ENCODE measurements at places on chromosomes 13 and 19.

DNA sequence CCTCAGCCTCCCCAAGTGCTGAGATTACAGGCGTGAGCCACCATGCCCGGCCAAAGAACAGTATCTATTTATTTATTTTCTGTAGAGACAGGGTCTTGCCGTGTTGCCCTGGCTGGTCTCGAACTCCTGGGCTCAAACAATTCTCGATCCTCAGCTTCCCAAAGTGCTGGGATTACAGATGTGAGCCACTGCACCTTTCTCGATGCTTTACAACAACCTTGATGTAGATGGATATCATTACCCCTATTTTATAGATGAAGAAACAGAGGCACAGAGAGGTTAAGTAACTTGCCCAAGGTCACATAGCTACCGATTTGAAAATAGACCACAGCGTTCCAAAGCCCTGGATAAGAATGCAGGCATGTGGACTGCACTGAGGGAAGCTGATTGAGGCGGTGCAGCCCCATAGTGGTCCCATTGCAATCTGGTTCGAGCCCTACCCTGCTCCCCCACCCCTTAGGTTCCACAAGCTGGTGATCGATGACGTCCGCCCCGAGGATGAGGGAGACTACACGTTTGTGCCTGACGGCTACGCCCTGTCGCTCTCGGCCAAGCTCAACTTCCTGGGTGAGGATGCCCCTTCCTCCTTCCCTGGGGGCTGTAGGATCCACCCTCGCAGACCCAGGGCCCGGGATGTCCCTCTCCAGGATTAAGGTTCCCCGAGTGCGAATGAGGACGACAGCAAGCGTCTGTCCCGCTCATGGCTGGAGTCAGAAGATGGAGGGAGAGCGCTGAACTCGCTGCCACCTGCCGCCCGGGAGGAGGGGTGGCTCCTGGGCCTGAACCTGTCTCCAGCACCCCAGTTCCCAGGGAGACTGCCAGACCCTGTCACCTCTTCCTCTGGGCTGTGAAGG is 17.9 kb downstream of the MYBPC2 start:
- DNase-seq = no peak

DNA sequence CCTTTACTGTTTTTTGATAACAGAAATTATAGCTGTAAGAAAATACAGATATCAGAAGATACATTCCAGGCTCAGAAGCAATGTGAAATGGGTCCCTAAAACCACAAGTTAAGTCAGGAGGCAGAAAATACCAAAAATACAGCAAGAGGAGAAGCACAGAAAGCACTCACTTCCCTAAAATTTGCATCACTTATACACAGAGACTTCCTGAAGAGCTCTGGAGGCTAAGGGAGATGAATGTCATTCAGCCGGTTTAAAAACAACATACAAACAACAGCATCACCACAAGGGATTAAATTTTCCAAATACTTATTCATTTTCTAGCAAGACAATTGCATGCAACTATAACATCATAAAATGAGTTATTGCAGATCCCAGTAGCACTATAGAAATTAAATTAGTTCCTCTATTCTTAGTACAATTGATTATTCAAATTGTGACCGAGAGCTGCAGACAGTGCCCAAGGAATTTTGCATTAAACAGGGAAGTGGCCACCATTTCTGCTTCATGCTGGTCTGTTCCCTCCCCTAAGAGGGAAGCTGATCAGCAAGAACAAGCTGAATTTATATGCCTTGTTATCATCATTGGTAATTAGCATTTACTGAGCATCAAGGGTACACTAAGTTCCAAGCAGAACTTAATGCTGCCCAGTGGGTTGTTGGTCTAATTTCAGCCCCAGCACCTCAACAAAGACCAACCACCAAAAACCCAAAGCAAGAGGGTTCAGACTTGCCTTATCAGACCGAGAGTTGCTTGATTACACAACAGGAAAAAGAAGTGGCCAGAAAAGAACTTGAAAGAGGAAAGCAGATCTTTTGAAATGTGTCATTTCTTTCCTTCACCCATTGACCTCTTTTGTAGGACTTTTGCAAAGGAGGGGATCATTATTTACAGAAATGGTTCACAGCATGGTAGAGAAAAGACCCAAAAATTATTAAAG is 140.7 kb downstream of the KCTD12 start:
- no peak for DNase-seq

GRCh38 chr19:2064788-2065524 is 13.9 kb upstream of the MKNK2 start:
- DNase-seq = no peak

- no peak for DNase-seq
Observed at GRCh38 chr13:25915840-25916518, 135.8 kb downstream of the SHISA2 start.

DNA sequence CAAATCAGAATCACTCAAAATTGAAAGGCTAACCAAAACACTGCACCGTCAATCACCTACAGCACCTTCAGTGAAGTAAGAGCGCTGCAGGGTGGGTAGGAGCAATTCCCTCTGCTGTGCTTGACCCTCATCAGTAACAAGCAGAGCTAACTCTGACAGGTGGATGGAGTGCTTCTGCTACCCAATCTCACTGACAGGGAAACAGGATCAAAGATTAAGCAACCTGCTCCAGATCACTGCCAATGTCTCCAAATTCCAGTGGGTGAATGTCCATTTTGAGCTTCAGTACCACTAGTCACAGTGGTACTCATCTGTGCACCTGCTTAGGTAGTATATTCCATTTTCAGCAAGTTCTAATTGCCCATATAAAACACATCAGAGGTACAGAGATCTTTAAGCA is 25.2 kb downstream of the BRD4 start:
- DNase-seq = no peak

GRCh38 chr13:32310134-32310706 is 4.9 kb downstream of the ZAR1L start:
- DNase-seq = no peak

- no peak for DNase-seq
Observed at GRCh38 chr13:97975280-97975847, 21.9 kb downstream of the IPO5 start.

DNA sequence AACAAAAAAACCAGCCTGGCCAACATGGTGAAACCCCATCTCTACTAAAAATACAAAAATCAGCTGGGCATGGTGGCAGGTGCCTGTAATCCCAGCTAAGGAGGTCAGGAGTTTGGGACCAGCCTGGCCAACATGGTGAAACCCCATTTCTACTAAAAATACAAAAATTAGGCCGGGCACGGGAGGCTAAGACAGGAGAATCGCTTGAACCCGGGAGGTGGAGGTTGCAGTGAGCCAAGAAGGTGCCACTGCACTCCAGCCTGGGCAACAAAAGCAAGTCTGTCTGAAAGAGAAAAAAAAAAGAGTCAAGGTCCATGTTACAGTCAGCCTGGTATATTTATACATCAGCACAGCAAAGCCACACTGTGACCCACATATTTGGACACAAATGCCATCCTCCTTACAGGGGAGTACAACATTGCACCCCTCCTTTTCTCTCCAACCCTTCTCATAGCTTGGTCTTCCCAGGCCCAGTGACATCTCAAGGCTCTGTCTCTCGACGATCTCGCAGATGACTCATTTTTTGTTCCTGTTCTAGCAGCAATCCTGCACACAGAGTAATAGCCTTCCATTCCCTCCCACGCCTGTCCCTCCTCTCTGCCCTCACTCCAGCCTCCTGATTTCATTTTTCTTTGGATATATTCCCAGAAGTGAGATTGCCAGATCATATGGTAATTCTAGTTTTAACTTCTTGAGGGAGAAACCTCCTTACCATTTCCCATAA is 21.0 kb upstream of the DPP9 start:
- no peak for DNase-seq

DNA sequence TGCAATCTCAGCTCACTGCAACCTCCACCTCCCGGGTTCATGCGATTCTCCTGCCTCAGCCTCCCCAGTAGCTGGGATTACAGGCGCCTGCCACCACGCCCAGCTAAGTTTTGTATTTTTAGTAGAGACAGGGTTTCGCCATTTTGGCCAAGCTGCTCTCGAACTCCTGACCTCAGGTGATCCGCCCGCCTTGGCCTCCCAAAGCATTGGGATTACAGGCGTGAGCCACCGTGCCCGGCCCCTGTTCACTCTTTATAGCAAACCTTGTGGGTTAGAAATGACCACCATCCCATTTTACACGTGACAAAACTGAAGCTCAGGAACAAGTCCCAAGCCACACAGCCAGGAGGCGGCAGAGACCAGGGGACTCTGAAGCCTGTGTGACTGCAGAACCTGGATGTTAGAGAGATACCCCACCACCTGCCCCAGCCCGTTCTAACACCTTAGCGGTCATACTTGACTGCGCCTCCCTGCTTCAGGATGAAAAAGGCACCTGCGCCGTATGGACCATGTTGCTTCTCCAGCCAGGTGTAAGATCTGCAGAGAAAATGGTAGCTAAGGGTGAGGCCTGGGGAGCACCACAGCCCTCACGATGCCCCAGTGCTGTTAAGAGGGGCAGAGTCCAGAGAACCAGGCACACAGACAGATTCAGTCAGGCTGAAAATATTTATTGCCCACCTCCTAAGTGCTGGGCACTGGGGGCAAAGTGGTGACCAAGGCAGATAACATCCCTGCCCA is 3.6 kb downstream of the DMAC2 start:
- DNase-seq = no peak

GRCh38 chr19:47991191-47991808 is 670 bp downstream of the BSPH1 start:
- no peak for DNase-seq

DNA sequence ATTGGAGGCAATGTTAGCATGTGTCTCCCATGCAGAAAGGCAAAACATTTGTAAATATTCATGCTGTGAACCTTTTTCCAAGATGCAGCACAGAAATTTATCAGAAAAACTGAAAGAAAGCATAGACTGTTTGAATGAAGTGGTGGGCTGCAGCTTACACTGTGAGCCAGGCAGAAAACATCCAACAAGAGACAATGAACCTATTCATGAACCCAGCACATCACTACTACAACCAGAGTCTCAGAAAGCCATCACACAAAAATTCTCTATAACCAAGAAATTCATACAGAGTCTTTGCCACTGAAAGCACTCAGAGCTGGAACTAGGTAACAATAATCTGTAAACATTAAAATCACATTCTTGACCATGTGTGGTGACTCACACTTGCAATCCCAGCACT is 448.9 kb downstream of the UQCRFS1 start:
- DNase-seq = no peak

DNA sequence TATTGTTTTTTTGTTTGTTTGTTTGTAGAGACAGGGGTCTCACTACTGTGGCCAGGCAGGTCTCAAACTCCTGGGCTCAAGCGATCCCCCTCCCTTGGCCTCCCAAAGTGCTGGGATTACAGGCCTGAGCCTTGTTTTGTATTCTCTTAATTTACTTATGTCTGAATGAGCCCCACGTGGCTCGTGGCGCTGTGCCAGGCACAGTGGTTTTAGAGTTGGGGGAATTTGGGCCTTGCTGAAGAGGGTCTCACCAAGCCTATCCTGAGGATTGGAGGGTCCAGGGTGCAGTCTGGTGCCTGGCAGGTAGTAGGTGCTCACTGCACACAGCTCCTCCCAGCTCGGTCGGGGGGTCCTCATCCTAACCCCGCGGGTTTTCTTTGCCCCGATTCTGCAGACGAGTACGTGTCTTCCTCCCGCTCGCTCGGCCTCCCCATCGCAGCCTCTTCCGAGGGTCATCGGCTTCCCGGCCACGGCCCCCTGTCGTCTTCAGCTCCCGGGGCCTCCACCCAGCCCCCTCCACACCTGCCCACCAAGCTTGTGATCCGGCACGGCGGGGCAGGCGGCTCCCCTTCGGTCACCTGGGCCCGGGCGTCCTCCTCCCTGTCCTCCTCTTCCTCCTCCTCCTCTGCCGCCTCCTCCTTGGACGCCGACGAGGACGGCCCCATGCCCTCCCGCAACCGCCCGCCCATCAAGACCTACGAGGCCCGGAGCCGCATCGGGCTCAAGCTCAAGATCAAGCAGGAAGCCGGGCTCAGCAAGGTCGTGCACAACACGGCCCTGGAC is 12.1 kb upstream of the EHD2 start:
- no peak for DNase-seq

DNA sequence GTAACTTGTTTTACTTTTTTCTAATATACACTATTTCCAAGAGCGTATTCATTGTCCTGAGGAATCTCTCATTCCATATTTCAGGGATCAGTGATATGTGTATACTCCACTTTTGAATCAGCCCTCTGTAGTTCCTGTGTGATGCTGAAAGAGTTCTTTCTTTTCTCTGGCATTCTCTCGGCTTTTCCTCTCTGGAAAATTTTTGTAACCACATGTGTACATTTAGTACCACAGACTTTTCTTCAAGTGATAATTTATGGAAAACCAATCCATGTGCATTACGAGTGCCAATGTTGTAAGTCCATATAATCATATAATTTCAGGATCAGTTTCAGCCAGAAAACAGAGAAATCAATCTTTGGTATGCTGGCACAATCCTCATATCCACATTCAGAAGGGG is 102.2 kb upstream of the MBNL2 start:
- no peak for DNase-seq

DNA sequence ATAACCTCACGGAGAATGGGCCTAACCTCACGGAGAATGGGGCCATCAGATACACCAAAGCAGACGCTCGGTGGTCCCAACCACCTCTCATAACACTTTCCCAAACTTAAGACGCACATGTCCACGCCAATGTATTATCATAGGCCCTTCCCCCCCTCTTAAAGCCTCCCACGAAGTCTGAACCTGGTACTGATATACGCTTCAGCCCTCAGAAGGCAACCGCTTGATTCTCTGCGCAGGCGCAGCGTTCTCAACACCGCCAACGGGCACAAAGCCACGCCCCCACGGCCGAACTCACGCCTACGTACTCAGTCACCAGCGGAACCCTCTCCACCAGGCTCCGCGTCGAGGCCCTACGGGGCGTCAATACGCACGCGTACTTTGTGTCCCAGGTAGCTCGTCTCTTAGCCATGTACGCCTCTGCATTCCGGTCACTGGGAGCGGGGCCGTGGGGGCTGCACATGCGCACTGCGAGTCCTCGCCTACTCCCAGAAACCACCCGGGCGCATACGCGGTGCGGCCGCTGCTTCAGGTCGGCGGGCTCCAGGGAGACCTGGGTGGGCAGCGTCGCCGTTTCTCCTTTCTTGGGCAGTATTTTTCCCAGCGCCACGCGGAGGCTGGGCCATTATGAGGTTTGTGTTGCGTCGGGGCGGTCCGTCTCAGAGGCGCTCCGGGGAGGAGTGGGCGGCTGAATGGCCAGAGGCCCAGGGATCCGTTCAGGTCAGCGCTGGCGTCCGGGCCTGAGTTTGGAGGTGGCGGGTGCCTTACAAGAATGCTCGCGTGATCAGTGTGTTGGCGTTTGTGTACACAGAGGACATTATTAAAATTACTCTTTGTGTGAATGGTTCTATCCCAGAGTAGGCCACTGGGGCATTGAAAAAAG is 25.3 kb downstream of the ZNF582 start:
- peak; percentile 88 for DNase-seq

GRCh38 chr19:1560286-1560882 is 7.7 kb downstream of the MEX3D start:
- DNase-seq = no peak

DNA sequence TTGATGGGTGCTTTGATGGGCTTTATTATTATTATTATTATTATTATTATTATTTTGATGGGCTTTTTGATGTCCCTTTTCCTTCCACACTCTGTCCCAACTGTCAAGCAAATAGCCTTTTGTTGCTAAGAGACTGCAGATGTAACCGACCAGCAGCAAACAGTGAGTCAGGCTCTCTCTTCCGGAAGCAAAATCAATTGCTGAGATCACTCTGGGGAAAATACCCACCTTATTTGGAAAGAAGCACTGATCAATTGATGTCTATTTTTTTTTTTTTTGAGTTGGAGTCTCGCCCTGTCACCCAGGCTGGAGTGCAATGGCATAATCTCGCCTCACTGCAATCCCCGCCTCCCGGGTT is 2.9 kb downstream of the LDLR start:
- no peak for DNase-seq
